Hematopoietic multipotent progenitor cell (in vitro differentiated cells): ENCODE measurements at places on chromosomes 5 and 9.

DNA sequence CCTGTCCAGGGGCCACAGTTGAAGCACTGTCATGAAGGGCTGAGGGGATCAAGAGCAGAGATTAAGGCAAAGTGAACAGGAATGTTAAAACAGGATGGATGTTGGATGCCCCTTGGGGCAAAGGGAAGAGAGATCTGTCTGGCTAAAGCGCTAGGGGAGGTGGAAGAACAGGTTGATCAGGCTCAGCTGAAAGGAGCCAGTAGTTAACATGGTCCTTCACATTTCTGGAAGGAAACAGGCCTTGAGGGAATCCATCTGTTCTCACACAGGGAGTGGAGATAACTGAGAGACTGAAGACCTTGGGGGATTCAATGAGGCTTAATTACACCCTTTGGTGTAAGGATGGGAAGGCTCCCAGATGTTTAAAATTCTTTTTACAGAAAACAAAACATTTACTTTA, 5.8 kb downstream of the HAPLN1 start:
- DNase-seq = no peak

- DNase-seq = no peak
These were observed 2.7 kb upstream of the CXXC5 start for GRCh38 chr5:139645430-139645871.

DNA sequence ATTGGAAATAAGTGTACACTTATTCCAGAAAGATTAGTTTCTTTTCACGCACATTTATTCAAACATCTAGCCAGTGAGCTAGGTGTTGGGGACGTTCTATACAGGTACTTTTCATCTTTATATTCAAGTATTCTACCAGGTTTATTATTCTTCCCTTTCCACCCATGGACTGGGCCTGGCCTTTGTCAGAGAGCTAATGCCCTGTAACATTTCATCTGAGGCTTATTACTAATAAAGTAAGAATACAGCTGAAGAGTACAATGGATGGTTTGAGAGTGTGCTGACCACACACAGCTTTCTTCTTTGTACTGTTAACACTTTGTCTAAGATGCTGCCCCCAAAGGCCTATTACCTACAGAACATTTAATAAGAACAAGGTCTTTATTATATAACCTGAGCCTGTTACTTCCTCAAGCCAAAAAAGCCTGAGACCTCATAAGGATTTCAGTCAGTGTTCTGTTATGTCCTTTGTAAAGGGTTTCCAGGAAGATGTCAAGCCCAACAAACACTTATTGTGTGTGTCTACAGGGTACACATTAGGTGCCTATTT, 93.5 kb downstream of the ZNF608 start:
- no peak for DNase-seq

GRCh38 chr5:146732962-146733361, 145.6 kb downstream of the PPP2R2B start:
- DNase-seq = no peak

DNA sequence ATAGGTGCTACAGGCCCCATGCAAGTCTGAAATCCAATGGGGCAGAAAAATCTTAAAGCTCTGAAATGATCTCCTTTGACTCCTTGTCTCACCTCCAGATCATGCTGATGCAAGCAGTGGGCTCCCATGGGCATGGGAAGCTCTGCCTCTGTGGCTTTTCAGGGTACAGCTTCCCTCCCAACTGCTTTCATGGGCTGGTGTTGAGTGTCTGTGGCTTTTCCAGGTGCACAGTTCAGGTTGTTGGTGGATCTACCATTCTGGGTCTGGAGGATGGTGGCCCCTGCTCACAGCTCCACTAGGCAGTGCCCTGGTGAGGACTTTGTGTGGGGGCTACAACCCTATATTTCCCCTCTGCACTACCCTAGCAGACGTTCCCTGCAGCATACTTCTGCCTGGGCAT, 103.5 kb downstream of the STARD4 start:
- no peak for DNase-seq

GRCh38 chr9:115808108-115808507, 345.5 kb upstream of the PAPPA start:
- no peak for DNase-seq

DNA sequence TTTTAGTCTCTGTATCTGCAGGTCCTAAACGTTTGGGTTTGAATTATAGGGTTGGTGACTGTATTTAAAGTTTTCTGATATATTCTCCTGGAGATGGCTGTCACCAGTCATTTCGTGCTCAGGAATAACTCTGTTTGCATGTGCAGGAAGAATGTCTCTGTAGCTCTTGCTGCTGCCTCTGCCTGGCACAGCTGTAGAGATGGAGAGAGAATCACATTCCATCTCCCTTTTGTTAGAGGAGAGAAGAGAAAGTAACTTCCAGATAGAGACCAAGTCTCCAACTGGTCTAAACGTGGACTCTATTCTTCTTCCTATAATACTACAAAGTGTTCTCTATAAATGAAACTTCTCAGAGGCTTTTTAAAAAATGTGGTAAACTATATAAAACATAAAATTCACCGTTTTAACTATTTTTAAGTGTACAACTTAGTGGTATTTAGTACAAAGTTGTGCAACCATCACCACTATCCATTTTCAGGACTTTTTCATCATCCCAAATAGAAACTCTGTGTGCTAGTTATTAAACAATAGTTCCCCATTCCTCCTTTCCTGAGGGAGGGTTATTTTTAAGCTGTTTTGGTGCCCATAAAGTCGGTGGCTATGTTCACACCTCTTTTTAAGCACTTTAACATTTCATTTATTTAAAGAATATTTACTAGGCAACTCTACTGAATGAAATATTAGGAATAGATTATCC, 20.7 kb upstream of the STARD4 start:
- DNase-seq = no peak

DNA sequence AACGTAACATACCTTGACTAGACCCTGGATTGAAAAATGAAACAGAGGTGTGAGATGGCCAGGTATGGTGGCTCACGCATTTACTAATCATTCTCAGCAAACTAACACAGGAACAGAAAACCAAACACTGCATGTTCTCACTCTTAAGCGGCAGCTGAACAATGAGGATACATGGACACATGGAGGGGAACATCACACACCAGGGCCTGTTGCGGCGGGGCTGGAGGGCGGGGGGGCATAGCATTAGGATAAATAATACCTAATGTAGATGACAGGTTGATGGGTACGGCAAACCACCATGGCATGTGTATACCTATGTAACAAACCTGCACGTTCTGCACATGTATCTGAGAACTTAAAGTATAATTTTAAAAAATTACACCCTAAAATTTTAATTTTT, 15.9 kb downstream of the RAPGEF6 start:
- no peak for DNase-seq
